Hematopoietic multipotent progenitor cell treated with erythropoietin and hydrocortisone succinate and interleukin-3 and kit ligand, for 8 days (in vitro differentiated cells): ENCODE measurements at places on chromosomes 4 and X.
A peak's percentile ranks its signal among the peaks of the same experiment; 100 is the strongest.

DNA sequence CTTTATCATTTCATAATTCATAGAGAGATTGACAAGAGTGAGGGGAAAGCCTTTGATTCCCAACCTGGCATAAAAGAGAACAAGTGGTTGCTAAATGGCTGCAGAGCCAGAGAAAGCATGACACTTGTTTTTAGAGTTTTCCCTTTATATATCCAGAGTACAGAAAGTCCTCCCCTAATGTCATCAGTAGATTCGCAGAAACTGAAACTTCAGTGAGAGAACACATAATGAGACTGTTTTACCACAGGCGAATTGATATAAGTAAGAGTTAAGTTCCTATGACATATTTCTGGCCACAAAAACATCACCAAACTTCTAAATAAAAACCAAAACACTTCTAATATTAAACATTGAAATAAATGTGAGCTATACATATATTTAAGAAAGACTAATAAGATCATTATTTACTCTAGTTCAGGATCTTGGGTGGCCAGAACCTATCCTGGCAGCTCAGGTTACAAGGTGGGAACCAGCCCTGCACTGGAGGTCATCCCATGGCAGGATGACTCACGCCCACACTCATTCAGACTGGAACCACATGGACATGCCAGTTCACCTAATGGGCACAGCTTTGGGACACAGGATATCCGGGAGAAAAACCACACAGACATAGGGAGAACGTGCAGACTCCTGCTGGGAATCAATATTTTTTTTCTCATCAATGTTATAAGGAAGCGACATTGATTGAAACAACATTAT, 35.5 kb downstream of the NWD2 start:
- no peak for DNase-seq

- DNase-seq: no peak
These were observed 489.2 kb upstream of the CTSO start for GRCh38 chr4:156442912-156443311.

GRCh38 chrX:149757206-149758067, 16.4 kb upstream of the HSFX1 start:
- DNase-seq: no peak

GRCh38 chrX:51459125-51459524, 37.3 kb downstream of the NUDT11 start:
- peak; percentile 49 for DNase-seq

- no peak for DNase-seq
These were observed 179.5 kb downstream of the PPARGC1A start for GRCh38 chr4:23710298-23710697.

DNA sequence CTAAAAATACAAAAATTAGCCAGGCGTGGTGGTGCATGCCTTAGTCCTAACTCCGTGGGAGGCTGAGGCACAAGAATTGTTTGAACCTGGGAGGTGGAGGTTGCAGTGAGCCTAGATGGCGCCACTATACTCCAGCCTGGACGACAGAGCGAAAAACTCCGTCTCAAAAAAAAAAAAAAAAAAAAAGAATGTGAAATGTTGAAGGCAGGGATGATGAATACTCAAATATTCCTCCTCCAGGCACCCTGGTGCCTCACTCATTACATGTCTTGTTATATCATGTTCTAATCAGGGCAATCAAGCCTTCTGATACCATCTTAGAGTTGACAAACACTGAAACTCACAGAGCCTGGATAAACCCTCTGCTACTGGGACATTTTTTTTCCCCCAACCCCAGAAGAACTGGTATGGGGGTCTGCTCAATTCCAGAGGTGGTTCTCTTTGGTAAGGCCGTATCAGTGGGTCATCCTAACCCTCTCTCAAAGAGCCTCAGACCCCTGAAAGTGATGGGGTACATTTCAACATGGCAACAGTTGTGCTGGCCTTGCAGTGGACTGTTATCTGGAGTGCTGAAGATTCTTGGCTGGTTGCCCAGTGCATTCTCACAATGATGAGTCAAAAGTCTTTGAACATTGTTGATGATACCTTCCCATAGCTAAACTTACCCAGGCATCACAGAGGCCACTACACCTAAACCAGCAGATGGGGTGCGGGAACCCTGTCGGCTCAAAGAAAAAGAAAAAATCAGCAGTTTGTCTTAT, 2.4 kb upstream of the SH3KBP1 start:
- peak; percentile 80 for DNase-seq

- no peak for DNase-seq
These were observed 69.5 kb upstream of the BRWD3 start for GRCh38 chrX:80879143-80879542.

- no peak for DNase-seq
These were observed 55.0 kb downstream of the EFNB1 start for GRCh38 chrX:68883800-68884199.

- DNase-seq: no peak
These were observed 606.0 kb upstream of the PITX2 start for GRCh38 chr4:111228874-111229273.

GRCh38 chrX:97844943-97845342, 961.2 kb downstream of the RPA4 start:
- DNase-seq: no peak

DNA sequence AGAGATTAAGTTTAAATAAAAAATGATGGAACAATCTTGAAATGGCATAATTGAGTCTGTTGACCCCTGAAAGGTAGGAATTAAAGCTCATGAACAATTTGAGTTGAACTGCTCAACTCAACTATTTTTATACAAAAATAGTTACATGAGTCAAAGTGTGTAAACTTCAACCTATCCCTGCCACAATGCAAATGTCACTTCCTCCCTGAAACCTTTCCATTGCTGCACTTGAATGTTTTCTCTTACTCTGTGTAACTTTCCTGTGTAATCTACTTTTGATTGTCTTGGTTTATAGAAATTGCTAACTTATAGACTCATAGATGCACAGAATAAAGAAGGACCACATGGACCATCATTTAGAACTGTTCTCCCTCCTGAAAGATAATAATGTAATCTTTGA, 218.5 kb downstream of the GBA3 start:
- no peak for DNase-seq

- no peak for DNase-seq
These were observed 2.2 kb downstream of the TREX2 start for GRCh38 chrX:153443476-153444332.

GRCh38 chrX:44071847-44072551, 98.8 kb upstream of the NDP start:
- no peak for DNase-seq

- DNase-seq: no peak
These were observed 18.0 kb downstream of the CRMP1 start for GRCh38 chr4:5874811-5875449.

DNA sequence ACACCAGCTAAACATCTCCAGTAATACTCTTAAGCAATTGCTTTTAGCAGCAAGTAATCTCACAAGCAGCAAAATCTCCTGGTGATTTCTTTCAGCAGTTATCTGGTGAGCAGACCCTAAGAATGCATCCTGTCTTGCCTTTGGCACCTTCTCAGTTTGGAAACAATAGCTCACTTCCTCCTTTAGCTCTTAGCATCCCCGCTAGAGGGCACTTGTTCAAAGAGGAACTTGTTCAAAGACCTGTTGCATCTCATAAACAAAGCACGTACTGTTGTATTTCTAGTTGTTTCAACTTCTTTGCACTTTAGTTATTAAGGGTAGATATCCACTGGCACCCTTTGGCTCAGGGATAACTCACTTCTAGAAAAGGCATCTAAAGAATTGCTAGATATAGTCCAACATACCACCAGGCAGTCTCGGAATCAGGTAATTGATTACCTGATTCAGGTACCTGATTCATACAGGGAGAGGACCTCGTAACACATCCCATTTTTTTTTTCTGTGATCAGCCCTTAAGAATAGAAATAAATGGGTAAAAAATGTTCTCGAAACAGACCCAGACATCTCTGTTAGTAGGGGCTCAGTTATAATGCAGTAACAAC, 81.9 kb upstream of the QRFPR start:
- peak; percentile 59 for DNase-seq
